ENCODE measurements at places on chromosomes 2 and 18.

DNA sequence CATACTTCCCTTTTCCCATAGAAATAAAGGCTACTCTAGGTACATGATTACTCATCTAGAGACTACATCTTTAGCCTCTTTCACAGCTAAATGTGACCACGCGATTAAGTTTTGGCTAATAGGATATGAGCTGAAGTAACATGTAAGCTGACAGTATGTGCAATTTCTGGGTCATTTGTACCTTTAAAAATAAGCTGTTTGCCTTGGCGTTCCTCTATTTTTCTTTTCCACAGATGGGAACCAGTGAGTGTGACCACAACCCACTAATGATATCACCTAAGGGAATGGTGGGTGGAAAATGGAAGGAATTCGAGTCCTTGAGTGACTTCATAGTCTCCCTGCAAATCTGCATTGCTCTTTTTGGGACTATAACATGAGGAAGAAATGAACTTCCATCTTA, 11.7 kb upstream of the NABP1 start:
- DNase-seq: no peak

- no peak for DNase-seq
Measured at GRCh38 chr2:172084645-172085459, 455 bp upstream of the DLX1 start.

DNA sequence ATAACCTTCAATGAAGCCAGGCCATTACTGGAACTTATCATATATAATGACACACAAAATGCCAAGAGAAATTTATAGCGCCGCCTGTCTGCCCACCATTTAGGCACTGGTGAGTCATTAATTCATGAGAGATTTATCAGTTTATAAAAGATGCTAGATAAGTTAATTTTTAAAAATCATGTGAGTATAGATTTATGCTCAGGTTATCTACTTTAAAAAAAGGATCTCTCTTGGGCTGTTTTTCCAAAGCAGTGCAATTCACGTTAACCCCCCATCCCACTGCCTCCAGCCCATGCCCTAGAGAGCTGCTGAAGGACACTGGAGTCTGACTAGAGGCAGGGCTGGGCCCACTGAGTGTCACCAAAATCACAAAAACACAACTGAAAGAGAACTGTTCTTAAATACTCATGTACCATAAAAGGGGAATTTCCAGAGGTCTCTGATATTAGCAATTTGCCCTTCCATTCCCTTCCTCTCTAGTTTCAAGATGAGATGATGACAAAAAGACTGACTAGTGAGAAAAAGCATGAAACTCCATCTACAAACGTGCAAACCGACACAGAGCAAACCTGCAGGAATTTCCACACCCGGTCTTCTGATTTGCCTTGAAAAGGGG, 160.8 kb downstream of the BCL2 start:
- DNase-seq: no peak

- DNase-seq: no peak
Measured at GRCh38 chr18:70627182-70627802, 338.4 kb downstream of the SOCS6 start.

DNA sequence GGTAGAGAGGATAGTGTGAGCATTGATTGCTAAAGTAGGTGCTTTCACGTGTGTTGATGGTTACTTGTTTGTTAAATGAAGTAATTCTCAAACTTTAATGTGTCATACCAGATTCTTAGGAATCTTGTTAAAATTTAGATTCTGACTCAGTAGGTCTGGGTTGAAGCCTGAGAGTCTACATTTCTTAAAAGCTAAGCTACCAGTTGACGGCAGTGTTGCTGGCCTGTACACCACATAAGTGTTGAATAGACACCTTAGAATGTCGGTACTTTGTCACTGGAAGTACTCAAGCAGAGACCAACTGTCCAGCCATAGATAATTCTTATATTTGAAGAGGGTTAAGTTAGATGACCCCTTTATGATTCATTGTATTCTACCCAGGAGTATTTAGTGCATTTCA, 79.8 kb downstream of the ACVR2A start:
- no peak for DNase-seq

- DNase-seq: no peak
Measured at GRCh38 chr18:63282793-63283192, 36.8 kb downstream of the BCL2 start.

DNA sequence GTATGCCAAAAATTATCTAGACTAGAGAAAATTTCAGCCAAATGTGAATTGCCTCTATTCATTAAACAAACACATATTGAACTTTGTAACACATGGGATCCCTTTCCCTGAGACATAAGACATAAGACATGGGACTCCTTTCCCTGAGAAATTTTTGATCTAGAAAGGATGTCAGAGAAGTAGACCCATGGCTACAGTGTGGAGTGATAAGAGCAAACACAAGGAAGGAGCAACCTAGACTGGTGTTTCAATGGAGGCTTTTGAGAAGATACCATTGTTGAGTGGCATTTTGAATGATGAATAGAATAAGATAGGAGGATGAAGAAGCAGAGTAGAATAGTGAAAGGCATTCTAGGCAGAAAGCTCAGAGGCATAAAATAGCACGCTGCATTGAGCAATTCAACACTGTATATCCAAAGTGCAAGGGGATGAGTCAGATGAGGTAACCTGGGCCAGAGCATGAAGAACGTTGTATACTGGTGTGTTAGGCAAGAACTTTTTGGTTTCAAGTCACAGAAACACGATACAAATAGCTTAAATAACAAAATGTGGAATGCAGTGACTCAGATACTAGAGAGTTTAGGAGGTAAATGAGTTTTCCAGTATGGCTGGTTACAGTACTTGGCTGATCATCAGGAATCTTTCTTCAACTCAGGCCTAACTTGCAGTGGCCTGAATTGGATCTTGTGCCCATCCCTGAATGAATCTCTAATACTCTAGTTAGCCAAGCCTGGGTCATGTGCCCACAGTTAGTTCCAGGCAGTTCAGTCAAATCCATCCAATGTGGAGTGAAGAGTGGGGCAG, 129.8 kb upstream of the TANK start:
- DNase-seq: no peak

DNA sequence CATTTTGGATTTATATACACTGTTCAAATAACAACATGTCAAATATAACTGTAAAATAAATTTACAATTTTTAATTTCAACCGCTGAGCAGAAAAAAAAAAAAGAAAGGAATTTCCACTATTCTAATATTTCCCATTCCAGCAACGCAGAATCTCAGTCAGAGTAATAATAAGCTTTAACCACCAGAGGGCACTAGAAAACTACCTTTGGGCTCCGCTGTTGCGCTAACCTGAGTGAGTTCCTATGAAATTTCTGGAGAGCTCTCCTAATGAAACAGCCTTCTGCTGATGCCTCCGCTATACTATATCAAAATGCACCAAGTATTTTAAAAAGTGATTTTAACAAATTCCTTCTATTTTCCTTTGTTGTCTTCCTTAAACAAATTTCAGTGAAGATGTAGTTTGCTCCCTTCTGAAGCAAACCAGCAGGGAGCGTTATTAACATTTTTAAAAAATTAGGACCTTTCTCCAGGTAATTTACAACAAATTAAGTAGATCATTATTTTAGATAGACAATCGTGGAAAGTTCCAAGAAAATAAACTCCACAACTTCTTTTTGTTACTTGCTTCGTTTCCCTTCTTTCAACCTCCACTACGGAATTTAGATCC, 23.0 kb downstream of the ERMN start:
- no peak for DNase-seq

DNA sequence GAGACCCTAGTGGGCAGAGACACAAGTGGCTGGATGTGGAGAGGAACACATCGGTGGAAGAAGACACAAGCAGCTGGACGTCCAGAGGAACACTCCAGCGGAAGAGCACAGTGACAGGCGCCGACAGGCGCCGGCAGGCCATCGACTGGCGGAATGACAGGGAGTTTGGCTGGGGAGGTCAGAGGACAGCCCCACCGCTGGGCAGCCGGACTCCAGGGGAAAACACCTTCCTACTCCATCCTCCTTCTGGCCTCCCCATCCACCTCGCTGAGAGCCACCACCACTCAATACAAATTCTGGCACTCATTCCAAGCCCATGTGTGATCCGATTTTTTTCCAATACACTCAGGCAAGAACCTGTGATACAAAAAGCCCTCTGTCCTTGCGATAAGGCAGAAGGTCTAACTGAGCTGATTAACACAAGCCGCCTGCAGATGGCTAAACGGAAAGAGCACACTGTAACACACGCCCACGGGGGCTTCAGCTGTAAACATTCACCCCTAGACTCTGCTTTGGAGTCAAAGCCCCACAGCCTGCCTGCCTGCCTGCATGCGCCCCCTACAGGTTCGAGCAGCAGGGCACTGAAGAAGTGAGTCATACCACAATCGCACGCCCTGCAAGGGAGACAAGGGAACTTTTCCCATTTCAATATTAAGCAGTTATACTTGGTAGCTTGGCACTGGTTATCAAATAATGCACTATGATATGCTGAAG, 50.2 kb upstream of the LRP1B start:
- no peak for DNase-seq
